ENCODE measurements at places on chromosomes 6 and 20. TPM values are rescaled to one million over a fixed set of nuclear protein-coding genes. Genes with fewer than 3 reads are reported as not detected.

DNA sequence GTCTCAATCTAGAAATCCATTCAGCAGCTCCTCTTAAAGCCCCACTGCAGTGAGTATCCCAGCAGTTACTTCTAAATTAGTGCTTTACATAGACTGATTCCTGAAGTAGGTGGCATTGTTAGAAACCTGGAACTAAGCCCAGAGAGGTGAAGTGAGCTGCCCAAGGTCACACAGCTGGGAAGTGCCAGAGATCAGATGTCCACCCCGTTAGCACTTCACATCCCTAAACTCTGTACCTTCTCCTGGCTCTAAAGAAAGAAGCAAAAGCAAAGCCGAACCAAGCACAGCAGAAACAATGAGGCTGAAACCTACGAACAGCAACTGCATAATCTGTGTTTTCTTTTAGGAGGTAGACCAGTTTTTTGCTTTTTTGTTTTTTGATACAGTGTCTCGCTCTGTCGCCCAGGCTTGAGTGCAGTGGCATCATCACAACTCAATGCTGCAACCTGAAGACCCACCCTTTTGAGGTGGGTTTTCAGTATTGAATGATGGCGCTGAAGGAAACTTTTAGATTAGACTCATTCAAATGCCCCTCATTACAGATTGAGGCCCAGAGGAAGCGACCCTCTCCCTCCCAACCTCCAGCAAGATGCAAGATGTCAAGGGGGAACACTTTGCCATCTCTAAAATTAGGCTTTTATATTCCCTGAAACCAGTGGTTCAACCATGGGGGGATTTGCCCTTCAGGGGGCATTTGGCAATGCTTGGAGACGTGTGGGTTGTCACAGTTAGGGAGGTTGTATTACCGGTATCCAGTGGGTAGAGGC is 3.2 kb upstream of the ZMYND8 start:
- peaks cover 47% of the 10 kb centered on the region for H3K4me1 ChIP-seq
- H3K4me3 ChIP-seq: peak overlapping the region; percentile 43
- peaks cover 13% of the 10 kb centered on the region for H3K36me3 ChIP-seq
- DNase-seq: no peak
- no peaks in the 10 kb centered on the region for H3K27me3 ChIP-seq
- H3K27ac ChIP-seq: peak overlapping the region; percentile 99

- peaks cover 5% of the 10 kb centered on the region for H3K4me1 ChIP-seq
- no peaks in the 10 kb centered on the region for H3K36me3 ChIP-seq
- no peak overlapping the region for H3K4me3 ChIP-seq
- H3K27me3 ChIP-seq: no peaks in the 10 kb centered on the region
- DNase-seq: no peak
Measured at GRCh38 chr20:64076061-64076997, 3.0 kb downstream of the RGS19 start.

The NRSN1 gene
- total RNA-seq: not detected

The SAMD5 gene
- not detected for total RNA-seq

The CST4 gene
- total RNA-seq: not detected

All from natural killer cell treated with Interleukin-12 subunit alpha and Interleukin-12 subunit beta and Interleukin-15 and Interleukin-18, amount 100 ng/mL, for 72 hours (primary cell).